ENCODE measurements at places on chromosomes 4 and X.

DNA sequence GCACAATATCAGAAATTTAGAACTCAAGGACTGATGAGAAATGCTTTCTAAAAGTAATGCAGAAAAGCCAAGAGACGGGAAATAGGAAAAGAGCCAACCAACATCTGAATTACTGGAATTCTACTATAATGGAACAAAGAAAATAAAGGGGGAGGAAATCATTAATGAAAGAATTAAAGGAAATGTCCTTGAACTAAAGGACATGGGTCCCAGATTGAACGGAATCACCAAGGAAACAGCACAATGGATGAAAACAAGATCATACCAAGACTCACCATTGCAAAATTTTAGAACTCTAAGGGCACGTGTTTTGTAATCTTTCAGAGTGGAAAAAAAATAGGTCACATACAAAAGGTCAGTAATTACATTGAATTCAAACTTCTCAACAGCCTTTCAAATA, 35.9 kb downstream of the HPGDS start:
- DNase-seq = no peak

GRCh38 chr4:152197211-152197610, 338.7 kb downstream of the FBXW7 start:
- DNase-seq = no peak

DNA sequence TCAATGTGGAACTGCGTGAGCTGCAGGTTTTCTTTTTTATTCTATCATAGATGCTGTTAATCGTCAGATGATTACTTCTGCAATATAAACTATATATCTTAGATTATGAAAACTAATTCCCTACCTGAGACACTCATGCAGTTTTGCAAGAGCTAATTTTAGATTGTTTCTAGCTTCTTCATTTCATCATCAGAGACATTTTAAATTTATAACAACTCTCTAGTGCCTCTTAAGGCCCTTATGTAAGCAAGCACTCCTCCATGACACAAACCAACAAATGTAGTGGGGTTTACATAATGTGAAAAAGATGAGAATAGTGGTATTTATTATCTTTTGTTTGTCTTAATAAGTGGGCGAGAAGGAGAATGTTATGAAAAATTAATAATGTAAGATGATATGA, 170.2 kb upstream of the ETNPPL start:
- DNase-seq = no peak

- DNase-seq = no peak
Measured at GRCh38 chr4:33407496-33407895, 2687.3 kb downstream of the PCDH7 start.
